ENCODE measurements at places on chromosomes 1 and 21. TPM values are rescaled to one million over a fixed set of nuclear protein-coding genes. Genes with fewer than 3 reads are reported as not detected.

EPRS1 gene
- 47.6 TPM for total RNA-seq

SERPINC1 gene
- not detected for total RNA-seq

VSIG8 gene
- not detected for total RNA-seq

HSPA6 gene
- 11.9 TPM for total RNA-seq

TLCD4 gene
- 8.0 TPM for total RNA-seq

CFHR2 gene
- not detected for total RNA-seq

NPPA gene
- total RNA-seq = not detected

DNA sequence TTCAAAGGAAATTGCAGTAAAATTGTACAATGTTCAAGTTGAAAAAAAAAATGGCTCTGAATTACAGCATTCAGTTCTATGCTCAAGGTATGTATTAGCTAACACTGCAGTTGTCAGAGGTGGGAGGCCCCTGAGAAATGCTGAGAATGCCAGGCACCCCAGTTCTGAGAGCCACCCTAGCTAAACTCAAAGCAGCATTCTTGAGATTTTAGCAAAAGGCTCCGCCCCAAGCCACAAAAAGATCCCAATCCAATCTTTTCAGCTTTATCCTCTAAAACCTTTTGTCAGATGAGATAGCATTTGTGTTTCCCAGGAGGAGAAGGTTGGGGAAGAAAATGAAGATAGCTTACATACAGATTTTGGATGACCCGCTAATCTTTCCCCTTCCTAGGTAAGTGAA is 68.8 kb downstream of the SMYD2 start:
- no peak for DNase-seq

GRCh38 chr21:35226968-35227744 is 178.1 kb upstream of the RUNX1 start:
- DNase-seq = no peak

DNA sequence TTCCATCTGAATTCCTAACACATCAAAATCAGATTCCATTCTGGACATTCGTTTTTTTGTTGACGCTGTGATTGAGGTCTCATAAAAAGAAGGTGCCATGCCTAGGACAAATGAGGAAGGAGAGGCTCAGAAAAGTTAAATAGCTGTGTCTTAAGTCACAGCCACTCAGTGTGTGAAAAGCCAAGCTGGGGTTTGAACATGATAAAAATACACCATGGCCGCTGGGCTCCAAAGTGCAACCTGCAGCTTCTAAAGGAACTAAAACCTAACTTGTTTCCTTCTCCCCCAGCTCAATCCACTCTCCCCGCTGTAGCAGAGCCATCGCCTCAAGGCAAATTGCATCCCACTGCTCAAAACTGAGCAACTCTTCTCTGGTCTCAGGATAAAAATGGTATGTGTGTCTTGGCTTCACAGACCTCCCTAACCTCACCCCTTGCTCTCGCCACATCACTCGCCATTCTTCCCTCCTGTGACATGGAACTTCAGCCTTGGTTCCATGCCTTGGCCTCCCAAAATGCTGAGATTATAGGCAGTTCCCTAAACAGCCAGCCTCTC is 22.1 kb upstream of the FAM20B start:
- no peak for DNase-seq

DNA sequence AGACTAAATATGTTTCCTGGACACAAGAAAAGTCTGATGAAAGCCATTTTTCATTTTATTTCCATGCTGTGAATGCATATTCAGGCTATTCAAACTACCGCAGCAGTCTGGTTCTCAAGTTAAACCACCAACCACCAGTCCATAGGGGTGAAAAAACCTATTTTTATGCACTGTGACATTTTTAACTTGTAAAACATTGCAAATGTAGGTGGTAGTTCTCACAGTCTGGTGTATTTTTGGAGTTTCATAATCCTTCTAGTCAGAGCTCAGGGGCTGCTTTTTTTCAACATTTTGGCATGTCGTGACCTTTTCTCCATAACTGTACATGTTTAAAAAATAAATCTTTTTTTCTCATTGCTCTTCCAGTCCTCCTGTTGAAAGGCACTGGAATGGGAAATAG is 907.6 kb upstream of the ADGRL2 start:
- no peak for DNase-seq

- no peak for DNase-seq
These were observed 67.4 kb upstream of the STUM start for GRCh38 chr1:226481133-226481532.

DNA sequence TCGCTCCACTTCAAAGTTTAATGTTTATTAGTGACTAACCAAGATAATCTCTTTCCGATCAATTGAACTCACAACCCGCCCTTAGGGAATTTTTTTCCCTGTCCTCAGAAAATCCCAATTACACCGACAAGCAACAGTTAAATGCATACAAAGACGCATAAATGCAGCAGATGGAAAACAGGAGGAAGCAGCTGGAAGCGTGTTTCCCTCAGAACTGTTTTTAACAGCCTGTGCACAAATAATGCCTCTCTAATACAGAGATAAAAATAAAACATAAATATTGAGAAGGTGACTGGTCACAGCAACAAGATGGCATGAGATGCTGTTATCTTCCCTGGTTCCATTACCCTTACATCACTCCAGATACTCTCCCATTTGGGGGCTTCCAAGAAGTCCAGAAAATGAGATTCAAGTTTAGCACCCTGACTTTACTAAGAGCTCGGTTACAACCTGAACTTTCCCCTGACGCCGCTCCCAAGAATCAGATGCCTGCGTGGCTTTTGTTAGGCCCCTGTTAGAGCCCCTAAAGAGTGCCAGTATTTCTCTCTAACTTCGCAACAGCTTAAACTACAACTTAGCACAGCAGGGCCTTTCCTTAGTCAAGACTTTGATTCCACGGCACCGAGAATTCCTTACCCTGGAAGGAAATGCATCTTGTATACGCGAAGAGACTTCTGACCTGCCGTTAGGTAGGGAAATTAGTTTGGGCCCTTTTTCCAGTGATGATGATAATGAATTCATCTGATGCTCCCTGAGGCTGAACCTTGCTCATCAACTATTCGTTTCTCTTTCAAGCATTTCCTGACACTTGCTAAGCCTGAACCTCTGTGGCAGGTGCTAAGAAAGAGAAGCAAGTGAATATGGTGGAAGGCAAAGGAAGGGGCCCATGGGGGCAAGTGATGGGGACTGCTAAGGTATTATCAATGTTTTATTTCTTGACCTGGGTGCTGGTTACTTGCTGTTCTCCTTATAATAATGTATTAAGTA is 137.7 kb upstream of the SMYD2 start:
- DNase-seq = no peak

DNA sequence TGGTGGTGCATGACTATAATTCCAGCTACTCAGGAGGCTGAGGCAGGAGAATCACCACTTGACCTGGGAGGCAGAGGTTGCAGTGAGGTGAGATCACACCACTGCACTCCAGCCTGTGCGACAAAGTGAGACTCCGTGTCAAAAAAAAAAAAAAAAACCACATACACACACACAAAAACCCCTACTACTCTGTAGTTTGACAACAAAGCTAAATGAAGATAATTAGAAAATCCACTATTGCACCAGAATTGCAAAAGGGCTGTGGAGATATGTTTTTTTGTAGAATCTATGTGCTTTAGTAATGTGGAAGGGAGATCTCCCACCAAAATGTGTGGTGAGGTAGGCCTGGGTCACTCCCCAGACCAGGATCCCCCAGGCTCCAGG is 32.2 kb upstream of the KHDRBS1 start:
- no peak for DNase-seq

DNA sequence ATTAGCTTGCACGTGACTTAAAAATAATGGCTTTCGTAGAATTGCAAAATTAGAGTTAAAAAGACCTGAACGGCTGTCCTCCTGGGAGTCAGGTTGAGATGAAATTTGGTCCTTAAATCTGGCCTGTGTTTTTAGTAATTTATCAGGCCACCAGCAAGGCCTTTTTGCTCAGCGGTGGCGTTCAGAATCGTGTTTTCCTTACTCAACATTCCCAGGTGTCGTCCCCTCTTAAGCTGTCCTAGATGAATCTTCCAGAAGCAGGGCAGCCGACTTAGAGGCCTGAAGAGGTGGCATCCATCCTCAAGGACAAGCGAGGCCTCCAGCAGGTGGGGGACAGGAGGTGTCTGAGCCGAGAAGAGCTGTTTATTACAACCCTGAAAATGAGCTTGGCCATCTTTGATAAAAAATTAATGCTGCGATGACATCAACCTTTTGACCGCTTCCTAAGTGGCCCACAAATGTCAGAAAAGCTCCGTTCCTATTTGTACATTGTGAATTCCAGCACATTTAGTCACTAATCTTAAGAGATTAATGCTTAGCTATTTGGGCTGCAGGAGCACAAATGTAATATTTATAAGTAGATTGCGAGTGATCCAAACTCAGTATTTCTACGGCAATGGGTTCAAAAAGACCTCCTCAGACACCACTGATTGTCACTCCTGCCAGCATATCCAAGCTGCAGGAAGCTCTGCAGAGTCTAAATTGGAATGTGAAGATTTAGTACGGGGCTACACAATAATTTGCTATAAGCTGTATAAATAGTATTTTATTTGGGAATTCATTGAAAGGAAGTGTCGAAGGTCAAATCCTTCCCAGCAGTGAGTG is 344.1 kb upstream of the VAMP3 start:
- DNase-seq = no peak

DNA sequence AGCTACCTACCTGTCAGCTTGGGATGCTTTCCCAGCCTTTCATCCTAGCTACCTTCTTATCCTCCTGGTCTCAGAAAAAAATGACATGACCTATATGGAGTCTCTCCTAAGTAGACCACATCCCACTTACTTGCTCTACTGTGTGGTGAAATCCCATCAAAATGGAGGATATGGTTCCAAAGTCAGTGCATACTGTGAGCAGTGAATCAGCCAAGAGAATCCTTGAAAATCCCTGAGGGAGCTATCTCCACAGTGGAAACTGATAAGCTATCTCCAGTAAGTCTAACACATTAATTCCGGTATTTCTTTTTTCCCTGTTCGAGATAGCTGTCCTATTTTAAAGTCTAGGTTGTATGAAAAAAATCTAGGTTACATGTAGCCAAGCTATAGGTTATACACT is 189.7 kb downstream of the FGGY start:
- DNase-seq = no peak

DNA sequence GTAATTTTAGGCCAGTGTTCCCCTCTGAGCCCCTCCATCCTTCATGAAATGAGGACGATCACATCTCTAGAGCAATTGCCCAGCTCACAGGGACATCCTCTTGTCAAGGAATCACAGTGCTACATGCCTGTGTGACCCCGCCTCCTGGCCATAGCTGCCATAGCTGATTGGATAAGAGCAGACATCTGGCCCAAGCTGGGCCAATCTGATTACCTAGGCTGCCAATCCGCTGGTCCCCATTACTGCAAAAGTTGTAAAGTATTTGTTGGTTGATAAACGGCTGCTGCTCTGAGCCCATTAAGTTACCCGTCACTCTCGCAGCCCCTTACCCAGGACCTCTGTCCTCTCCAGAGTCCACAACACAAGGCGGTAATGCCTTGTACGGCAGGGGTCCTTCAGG is 8.3 kb downstream of the NT5C1A start:
- no peak for DNase-seq

- DNase-seq = no peak
These were observed 48.3 kb upstream of the LAMC2 start for GRCh38 chr1:183137782-183138181.

DNA sequence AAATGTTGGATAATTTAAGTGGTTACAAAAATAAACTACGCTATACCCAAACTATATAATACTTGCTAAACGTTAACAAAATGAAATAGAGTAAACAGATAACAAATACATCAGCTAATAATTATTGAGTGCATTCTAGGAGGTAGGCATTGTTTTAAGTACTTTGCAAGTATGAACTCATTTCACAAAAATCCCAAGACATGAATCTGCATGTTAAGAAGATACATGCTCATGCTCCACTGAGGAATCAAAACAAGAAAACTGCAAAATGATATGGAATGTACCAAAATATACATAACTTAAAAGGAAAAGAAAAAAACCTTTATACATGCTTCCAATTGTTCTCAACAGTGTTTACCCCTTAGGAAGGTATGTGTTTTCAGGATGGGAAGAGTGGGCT is 2.5 kb downstream of the FRRS1 start:
- no peak for DNase-seq

GRCh38 chr1:200474633-200475032 is 64.8 kb upstream of the ZNF281 start:
- DNase-seq = no peak

- no peak for DNase-seq
These were observed 45.9 kb downstream of the ARHGEF10L start for GRCh38 chr1:17585266-17585987.

GRCh38 chr1:22201023-22201422 is 58.1 kb upstream of the WNT4 start:
- DNase-seq = no peak

DNA sequence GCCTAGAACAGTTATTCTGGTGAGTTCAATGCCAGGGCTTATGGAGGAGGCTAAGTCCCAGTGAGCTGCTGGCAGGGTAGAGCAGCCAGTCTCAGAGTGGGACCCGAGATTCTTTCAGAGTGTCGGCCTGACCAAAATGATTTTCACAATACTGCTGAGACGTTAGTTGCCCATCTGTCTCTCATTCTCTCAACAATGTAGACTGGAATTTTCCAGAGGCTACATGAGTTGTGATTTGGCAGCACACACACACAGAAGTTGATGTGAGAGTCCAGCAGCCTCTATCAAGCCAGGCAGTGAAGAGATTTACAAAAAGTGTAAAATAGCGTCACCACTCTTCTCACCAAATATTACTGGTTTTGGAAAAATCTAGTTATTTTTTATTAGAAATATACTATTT is 21.7 kb downstream of the CACNA1S start:
- no peak for DNase-seq

DNA sequence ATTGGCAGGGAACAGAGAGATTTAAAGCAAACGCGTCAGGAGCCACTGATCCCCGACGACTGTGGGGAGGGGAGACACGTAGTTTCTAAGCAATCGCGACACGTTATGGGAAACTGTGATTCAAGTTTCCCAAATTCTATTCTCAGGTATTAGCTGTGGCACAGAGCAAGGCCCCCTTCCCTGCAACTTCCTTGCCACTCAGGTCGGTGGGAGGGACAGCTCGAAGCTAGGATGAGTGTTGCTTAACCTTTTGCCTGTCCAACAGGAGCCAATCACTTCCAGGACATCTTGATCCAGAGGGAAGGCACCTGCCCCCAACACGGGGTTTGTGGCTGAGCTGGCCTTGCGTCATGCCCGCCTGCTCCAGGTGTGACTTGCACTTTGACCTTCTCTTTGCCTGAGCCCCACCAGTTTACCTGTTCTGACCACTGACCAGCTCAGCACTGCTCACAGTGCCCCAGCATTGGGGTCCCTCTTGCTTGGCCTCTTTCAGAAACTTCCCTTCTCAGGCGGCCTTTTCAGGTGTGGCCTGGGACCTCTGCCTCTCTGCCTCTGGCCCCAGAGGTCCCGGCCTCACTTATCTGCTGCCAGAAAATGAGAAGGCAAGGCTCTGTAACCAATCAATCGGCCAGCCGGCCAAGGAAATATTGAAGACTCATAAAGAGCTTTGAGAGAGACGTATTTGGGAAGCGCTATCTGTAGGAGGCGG is 24.6 kb downstream of the TEX35 start:
- DNase-seq = no peak

DNA sequence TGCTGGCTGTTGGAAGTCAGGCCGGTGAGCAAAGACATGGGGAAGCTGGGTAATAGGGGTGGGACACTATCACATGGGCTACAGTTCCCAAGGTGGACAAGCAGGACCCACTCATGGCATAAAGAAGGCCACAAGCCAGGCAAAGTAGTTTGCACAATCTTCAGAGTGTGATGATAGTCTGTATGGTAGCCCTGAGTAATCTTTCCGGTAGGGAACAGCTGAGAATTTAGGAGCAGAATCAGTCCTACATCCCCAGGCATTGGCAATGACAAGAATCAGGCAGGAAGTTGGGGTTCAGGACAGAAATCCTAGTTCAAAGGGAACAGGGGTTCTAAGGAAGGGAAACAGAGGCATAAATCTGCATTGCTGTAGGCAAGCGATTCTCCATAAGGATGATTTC is 23.9 kb upstream of the SPATA6 start:
- DNase-seq = no peak

GRCh38 chr1:11590395-11590794 is 63.8 kb downstream of the FBXO2 start:
- DNase-seq = no peak

All from thoracic aorta (tissue), 2 donors.